ENCODE measurements at places on chromosomes 5 and 9. TPM values are rescaled to one million over a fixed set of nuclear protein-coding genes. Genes with fewer than 3 reads are reported as not detected.

Gene PCDHGB3
- 6.3 TPM for total RNA-seq

GRCh38 chr5:61604076-61605025 is 272.3 kb downstream of the ZSWIM6 start:
- no peak overlapping the region for H3K27ac ChIP-seq
- no peaks in the 10 kb centered on the region for H3K27me3 ChIP-seq
- no peak for DNase-seq
- H3K36me3 ChIP-seq = no peaks in the 10 kb centered on the region
- H3K4me1 ChIP-seq = peaks cover 19% of the 10 kb centered on the region
- H3K4me3 ChIP-seq = no peak overlapping the region

GRCh38 chr9:81492710-81493447 is 196.5 kb downstream of the TLE1 start:
- H3K4me1 ChIP-seq = no peaks in the 10 kb centered on the region
- no peak overlapping the region for H3K4me3 ChIP-seq
- H3K27me3 ChIP-seq = no peaks in the 10 kb centered on the region
- no peaks in the 10 kb centered on the region for H3K36me3 ChIP-seq
- H3K27ac ChIP-seq = no peak overlapping the region

DNA sequence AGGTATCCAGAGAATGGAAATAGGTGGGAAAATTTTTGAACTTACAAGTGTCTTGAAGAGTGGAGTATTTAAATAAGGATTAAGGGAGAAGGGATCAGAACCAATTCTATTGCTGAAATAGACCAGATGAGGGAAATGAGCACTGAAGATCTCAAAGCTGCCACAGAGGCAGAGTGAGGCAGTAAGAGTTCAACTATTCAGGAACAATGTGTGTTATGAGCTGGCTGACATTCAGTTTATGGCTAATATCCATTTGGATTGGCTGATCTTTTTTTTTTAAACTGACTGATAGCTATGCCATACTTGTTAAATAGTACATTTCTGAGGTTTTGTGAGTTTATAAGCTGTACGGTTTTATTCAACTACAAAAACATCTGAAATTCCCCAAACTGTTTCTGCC is 95.3 kb upstream of the GNA14 start:
- no peak overlapping the region for H3K27ac ChIP-seq
- H3K4me1 ChIP-seq = peaks cover 20% of the 10 kb centered on the region
- no peaks in the 10 kb centered on the region for H3K27me3 ChIP-seq
- DNase-seq = no peak
- H3K4me3 ChIP-seq = no peak overlapping the region
- H3K36me3 ChIP-seq = no peaks in the 10 kb centered on the region

GRCh38 chr9:98290411-98290810 is 35.0 kb upstream of the TBC1D2 start:
- H3K4me3 ChIP-seq = no peak overlapping the region
- no peaks in the 10 kb centered on the region for H3K36me3 ChIP-seq
- H3K27me3 ChIP-seq = peaks cover 27% of the 10 kb centered on the region
- H3K4me1 ChIP-seq = no peaks in the 10 kb centered on the region

- H3K27ac ChIP-seq = no peak overlapping the region
- peaks cover 14% of the 10 kb centered on the region for H3K4me1 ChIP-seq
- no peak for DNase-seq
- no peaks in the 10 kb centered on the region for H3K36me3 ChIP-seq
- H3K27me3 ChIP-seq = peaks cover 100% of the 10 kb centered on the region
These were observed 45.7 kb downstream of the TMEM174 start for GRCh38 chr5:73218552-73219171.

DNA sequence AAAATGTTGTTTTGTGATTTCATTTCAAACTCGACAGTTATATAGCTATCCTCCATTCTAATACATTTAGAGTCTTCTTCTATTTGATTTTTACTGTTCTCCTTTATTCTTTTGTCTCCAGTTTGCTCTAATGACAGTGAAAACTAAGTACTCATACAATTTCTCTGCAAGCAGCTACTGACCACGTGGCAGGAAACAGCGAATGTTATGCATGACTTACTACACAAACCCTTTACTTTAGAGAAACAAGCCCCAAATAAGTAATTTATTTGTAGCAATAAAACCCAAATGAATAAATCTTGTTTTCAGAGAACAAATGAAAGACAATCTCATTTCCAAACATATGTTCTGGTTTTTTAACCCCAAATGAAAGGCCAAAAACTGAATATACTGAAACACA is 41.9 kb downstream of the CDH6 start:
- no peak overlapping the region for H3K4me3 ChIP-seq
- DNase-seq = no peak
- H3K27ac ChIP-seq = no peak overlapping the region
- peaks cover 15% of the 10 kb centered on the region for H3K4me1 ChIP-seq
